ENCODE measurements at places on chromosomes 5 and 9.

- no peak for DNase-seq
Measured at GRCh38 chr9:137688725-137689124, 69.9 kb downstream of the EHMT1 start.

DNA sequence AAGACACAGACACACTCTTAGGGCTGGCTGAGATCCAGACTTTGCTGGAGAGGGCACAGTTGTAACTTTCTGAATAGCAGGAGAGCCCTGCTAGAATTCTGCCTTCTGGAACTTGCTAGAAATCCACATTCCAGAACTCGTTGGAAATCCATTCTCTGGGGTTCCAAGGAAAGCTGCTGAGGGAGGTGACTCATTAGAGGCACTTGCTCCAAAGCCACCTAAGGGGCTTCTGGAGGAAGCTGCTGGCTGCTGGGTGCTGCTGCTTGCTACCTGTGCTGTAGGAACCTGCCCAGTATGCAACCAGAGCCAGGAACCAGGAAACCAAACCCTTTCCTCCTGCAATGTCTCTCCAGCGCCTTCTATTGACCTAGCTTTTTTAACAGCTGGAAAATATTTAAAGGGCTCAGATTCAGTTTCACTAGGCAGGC is 4.1 kb upstream of the TLE4 start:
- DNase-seq, result no peak

GRCh38 chr9:80874276-80874675 is 815.1 kb downstream of the TLE1 start:
- DNase-seq, result no peak

- DNase-seq, result no peak
Measured at GRCh38 chr9:126532951-126533925, 80.5 kb upstream of the LMX1B start.

- DNase-seq, result no peak
Measured at GRCh38 chr5:14745188-14745563, 80.7 kb downstream of the OTULIN start.

DNA sequence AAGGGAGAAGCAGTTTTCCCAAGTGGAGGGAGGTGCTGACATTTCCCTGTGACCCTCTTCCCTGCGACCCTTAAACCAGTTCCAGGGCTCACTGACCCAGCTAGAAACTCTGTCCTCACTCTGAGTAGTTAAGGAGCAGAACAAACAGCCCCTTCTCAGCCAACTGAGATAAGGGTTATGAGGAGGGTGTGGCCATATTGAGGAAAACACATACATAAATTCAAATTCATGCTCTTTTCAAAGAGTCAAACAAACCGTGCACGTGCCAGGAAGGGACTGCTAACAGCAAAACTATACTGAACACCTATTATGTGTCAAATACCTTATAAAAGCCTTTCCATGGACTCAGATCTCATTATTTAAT is 4.9 kb upstream of the AKNA start:
- no peak for DNase-seq

All from right forelimb (tissue), 1 donor.